ENCODE measurements at places on chromosomes 3 and 15.

DNA sequence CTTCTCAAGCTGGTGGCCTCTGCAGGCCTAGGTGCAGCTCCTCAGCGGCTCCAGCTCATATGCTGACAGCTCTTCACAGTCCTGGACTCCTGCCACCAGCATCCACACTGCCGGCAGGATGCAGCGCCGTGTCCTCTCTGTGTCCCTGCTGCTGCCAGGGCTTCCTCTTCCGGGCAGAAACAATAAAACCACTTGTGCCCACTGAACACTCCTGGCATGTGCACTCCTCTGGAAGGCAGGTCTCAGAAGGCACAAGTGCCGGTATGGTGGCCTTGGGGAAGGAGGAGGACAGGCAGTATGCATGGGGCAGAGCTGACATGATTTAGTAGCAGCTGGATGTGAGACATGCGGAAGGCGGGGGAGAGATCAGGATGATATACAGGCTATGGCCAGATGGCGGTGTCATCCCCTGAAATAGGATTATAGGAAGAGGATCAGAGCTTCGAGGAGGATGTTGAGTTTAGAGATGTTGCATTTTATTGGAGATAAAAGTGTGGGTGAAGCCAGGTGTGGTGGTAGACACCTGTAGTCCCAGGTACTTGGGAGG lies 7.5 kb upstream of the MAN2A2 start:
- no peak overlapping the region for H3K4me3 ChIP-seq
- DNase-seq, result no peak
- no peak overlapping the region for H3K27ac ChIP-seq

GRCh38 chr15:68601206-68602197 lies 22.7 kb downstream of the CORO2B start:
- no peaks in the 10 kb centered on the region for H3K36me3 ChIP-seq
- no peaks in the 10 kb centered on the region for H3K27me3 ChIP-seq
- no peak overlapping the region for H3K4me3 ChIP-seq
- H3K4me1 ChIP-seq, result peaks cover 19% of the 10 kb centered on the region
- no peak overlapping the region for H3K27ac ChIP-seq
- DNase-seq, result no peak

- no peak overlapping the region for H3K4me3 ChIP-seq
- DNase-seq, result no peak
- peaks cover 6% of the 10 kb centered on the region for H3K36me3 ChIP-seq
- no peaks in the 10 kb centered on the region for H3K27me3 ChIP-seq
- H3K4me1 ChIP-seq, result peaks cover 14% of the 10 kb centered on the region
Observed at GRCh38 chr15:43789409-43789808, 2.7 kb upstream of the SERF2 start.

DNA sequence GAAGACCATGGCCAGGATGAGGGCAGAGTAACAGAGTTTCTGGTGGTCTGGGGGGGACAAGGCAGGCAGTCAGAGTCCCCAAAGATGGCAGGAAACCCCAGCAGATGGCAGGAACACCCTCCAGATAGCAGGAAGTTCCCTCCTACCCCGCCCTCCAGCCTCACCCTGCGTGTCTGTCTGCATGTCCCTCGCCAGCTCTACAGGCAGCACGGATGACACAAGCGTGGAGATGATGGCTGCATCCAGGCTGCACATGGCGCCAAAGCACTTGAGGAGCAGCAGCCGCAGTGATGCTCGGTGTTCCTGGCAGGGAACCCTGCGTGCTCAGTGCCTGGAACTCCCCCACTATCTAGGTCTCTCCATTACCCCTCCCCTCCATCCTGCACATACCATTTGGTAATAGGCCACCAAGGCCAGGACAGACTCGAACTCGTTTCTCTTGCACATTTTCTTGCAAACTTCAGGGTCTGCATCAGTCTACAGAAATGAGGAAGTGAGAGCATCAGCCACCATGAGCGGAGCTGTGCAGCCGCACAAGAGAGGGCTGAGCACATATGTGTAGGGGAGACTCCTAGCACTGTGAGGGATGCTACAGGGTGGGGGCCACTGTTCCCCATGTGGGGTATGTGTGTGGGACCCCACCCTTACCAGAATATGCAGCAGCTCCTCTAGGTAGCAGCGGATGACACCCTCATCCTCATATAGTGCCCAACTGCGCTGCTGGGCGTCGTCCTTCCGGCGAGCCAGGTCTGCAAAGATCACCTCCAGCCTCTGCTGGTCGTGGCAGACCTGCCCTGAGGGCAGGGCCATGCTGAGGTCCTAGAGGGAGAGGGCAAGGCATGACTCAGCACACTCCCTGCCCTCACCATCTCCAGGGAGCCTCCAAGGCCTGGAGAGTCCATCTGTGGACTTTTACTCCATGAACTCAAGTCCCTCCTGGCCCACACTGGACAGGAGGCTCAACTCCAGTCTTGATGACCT lies 6.0 kb downstream of the NCKIPSD start:
- no peak overlapping the region for H3K4me3 ChIP-seq
- DNase-seq, result no peak
- no peak overlapping the region for H3K27ac ChIP-seq
- H3K36me3 ChIP-seq, result peaks cover 36% of the 10 kb centered on the region

DNA sequence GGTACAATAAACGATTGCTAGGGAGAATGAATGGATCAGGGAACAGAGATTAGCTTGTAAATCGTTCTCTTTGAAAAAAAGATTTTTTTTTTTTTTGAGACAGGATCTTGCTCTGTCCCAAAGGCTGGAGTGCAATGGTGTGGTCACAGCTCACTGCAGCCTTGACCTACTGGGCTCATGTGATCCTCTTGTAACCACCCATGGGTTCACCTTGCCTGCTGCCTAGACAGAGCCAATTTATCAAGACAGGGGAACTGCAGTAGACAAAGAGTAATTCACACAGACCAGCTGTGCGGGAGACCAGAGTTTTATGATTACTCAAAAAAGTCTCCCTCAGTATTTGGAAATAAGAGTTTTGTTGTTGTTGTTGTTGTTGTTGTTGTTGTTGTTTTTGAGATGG lies 39.6 kb downstream of the METTL6 start:
- H3K27ac ChIP-seq, result no peak overlapping the region
- H3K4me3 ChIP-seq, result no peak overlapping the region
- no peak for DNase-seq
- no peaks in the 10 kb centered on the region for H3K27me3 ChIP-seq
- no peaks in the 10 kb centered on the region for H3K4me1 ChIP-seq
- no peaks in the 10 kb centered on the region for H3K36me3 ChIP-seq

DNA sequence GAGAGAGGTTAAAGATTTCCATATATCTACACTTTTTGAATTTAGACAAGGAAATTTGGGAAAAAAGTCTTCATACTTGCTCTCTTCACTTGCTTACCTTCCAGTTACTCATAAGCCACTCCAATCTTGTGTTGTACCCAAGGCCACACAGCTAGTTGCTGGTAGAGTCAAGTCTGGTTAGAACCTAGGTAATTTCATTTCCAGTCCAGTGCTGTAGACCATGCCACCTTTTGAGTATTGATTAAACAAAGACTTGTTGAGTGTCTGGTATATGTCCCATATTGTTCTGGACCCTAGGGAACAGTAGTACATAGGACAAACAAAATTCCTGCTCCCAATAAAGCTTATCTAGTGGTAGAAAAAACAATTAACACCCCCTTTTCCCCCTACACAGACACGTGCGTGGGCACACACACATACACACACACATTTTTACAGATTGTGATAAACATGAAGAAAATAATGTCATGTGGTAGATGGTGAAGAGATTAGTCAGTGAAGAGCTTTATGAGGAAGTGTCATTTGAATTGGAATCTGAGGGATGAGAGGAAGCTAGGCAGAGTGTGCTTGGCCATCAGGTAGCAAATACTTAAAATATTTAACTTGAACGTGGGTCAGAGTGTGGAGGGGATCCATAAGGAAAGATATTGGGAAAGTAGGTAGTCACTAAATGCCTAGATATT lies 2.1 kb downstream of the CMC1 start:
- no peaks in the 10 kb centered on the region for H3K36me3 ChIP-seq
- no peak overlapping the region for H3K4me3 ChIP-seq
- DNase-seq, result no peak
- peaks cover 3% of the 10 kb centered on the region for H3K4me1 ChIP-seq
- H3K27ac ChIP-seq, result no peak overlapping the region
- no peaks in the 10 kb centered on the region for H3K27me3 ChIP-seq

GRCh38 chr3:26281284-26281985 lies 341.1 kb upstream of the LRRC3B start:
- H3K36me3 ChIP-seq, result no peaks in the 10 kb centered on the region
- no peak overlapping the region for H3K4me3 ChIP-seq
- H3K27me3 ChIP-seq, result no peaks in the 10 kb centered on the region

DNA sequence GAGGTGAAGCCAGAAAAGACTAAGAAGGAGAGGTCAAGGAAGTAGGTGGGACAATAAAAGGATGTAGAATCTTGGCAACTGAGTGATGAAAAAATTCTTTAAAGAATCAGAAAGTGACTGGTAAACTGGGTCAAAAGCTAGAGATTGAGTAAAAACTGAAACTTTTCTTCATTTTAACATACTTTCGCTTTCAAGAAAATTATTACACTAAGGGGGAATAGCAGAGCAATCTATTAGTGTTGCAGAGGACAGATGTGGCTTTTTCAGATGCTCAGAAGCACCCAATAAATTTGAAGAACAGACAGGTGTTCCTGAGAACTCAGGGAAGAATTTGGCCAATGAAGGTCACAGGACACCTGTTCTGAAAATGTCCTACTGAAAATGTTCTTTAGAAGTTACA lies 805.4 kb upstream of the ALCAM start:
- no peaks in the 10 kb centered on the region for H3K27me3 ChIP-seq
- no peak overlapping the region for H3K4me3 ChIP-seq
- no peaks in the 10 kb centered on the region for H3K36me3 ChIP-seq
- no peak overlapping the region for H3K27ac ChIP-seq
- no peaks in the 10 kb centered on the region for H3K4me1 ChIP-seq

DNA sequence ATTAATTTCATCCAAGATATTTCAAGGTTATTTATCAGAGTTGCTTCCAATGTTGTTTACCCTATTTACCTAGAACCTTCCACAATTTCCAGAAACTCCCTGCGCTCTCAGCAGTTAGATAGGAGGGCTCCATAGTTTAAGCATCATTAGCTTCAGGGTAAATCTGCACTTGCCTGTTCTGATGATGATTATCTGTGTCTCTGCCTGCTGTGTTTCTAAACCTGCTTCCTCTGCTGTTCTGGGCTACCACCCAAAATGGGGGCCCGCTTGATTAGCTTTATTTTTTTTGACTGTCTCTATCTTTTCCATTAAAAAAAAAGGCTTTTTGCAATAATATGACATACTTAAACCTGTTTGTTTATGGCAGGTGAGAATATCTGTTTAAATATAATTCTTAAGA lies 472.4 kb downstream of the DIPK2A start:
- H3K4me3 ChIP-seq, result no peak overlapping the region
- H3K27me3 ChIP-seq, result no peaks in the 10 kb centered on the region
- no peaks in the 10 kb centered on the region for H3K36me3 ChIP-seq
- H3K27ac ChIP-seq, result no peak overlapping the region

DNA sequence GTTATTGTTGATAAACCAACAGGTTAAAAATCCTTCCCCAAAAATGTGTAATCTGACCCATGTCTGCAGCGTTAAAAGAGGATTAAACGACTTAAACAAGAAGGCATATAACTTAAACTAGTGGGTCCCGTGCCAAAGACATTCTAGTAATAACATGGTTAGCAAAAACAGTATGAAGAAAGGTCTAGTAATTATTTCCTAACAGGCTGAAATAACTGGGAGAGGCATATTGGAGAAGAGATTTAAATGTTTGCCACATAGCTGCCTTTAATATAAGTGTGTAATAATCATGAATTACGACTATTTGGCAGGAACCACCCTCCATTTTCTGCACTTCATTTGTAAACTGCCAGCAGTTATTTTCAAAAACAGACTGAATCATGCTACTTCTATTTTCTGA lies 67.7 kb upstream of the CSPG5 start:
- H3K4me1 ChIP-seq, result no peaks in the 10 kb centered on the region
- H3K4me3 ChIP-seq, result no peak overlapping the region
- DNase-seq, result peak; percentile 30
- H3K27ac ChIP-seq, result peak overlapping the region; percentile 27

DNA sequence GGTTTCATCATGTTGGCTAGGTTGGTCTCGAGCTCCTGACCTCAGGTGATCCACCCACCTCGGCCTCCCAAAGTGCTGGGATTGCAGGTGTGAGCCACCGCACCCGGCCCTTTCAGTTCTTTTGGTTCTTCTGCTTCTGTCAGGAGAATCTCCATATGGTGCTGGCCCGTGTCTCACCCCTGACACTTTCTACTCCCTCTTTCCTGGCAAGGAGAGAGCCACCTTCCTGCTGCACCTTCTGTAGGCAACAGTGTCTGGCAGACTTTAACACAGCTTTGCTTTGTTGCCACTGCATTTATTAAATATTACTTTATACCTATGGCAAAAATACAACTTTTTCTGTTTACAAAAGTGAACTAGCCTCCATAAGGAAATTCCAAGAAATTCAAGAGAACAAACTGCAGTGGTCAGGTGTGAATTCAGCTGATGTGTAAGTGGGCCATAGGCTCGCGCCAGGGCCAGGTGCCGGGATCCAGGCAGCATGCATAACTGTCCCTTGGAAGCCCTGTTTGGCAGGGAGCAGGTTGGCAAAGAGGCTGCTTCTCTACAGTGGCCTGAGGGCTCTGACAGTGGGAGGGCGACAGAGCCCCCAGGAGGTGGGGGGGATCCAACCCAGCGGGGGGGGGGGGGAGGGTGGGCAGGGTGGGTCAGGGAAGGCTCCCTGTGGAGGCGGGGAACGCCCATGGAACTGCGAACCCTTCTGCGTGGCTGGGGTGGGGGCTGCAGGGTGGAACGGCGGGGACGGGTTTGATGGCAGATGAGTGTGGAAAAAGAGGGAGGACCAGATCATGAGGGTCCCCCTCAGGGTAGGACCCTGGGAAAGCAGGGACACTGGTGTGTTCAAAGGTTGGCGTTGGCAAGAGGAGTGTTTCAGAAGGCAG lies 21.1 kb downstream of the CTSH start:
- no peak overlapping the region for H3K27ac ChIP-seq
- H3K36me3 ChIP-seq, result peaks cover 9% of the 10 kb centered on the region
- DNase-seq, result no peak
- no peak overlapping the region for H3K4me3 ChIP-seq
- H3K4me1 ChIP-seq, result no peaks in the 10 kb centered on the region

DNA sequence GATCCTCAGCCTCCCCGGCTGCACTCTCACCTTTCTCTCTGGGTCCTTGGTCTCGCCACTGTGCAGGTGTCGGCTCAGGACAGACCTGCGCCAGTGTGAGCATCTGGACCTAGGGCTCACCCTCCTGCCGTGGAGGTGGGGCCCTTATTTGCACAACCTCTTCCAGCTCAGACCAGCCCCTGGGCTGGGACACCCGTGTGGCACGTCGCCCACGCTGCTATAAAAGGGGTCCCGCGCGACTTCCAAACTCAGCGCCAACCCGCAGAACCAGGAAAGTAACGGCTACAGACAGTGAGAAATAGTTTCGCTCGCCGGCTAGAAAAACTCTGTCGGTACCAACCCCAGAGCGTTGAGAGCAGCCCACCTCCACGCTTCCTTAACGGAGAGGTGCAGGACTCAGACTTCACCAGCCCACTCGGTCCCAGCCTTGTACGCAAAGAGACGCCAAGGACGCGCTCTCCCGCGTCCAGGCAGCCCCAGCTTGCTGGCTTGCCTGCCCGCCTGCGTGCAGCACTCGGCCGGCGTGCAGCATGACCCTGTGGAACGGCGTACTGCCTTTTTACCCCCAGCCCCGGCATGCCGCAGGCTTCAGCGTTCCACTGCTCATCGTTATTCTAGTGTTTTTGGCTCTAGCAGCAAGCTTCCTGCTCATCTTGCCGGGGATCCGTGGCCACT lies at the start of the genes DUOX2 and DUOXA2:
Gene DUOX2, minus strand, starts transcription at position 97 of the 675 bp plus-strand sequence. CDS start 761 bp downstream, outside the sequence.
Gene DUOXA2, plus strand, starts transcription at position 251 of the 675 bp plus-strand sequence. Its CDS starts 280 bp downstream, at position 531.
- peaks cover 4% of the 10 kb centered on the region for H3K4me1 ChIP-seq
- H3K4me3 ChIP-seq, result peak within 1 kb of the TSS; percentile 10
- H3K36me3 ChIP-seq, result no peaks in the 10 kb centered on the region
- DNase-seq, result peak; percentile 40
- H3K27ac ChIP-seq, result no peak within 1 kb of the TSS
- peaks cover 92% of the 10 kb centered on the region for H3K27me3 ChIP-seq

GRCh38 chr3:100976611-100977010 lies 16.6 kb downstream of the ABI3BP start:
- no peak overlapping the region for H3K27ac ChIP-seq
- H3K27me3 ChIP-seq, result no peaks in the 10 kb centered on the region
- no peak for DNase-seq
- no peaks in the 10 kb centered on the region for H3K36me3 ChIP-seq
